ELF-1 (cell line): ENCODE measurements at places on chromosomes 12 and 14.

- no peak for DNase-seq
These were observed 11.5 kb upstream of the IFI27 start for GRCh38 chr14:94099006-94099405.

GRCh38 chr12:132075026-132075713 lies 68.9 kb downstream of the DDX51 start:
- DNase-seq, result no peak

DNA sequence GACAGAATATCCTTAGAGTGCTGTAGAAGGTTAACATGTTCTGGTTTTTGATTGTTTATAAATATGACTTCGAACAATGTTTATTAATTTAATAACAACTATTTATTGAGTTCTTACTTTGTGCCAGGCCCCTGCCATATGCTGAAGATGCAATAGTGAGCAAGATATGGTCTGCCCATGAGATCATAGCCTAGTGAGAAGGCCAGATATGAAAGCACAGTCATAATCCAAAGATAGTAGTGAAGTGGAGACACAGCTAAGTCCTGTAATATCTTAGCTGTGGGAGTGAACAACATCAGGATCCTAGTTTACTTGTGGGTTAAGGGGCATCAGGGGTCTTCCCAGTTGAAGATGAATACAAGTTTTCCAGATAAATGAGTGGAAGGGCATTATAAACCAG lies 189.4 kb upstream of the FBXO33 start:
- no peak for DNase-seq

DNA sequence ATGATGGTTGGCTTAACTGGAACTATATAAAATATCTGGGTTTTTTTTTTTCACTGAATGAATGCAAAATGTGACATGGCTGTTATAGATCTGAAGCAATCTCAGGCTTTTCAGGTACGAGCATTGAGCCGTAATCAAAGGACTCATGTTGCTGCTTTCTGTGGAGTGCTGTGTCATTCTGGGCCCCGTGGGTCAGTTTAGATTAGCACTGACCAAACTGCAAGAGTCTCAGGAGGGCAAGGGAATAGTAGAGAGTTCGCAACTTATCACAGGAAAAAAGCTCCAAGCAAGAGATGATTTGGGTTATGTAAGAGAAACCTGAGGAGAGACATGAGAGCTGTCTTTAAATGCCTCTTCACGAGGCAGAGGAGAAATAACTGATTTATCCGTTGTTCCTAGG lies 59.1 kb downstream of the UBR7 start:
- no peak for DNase-seq

DNA sequence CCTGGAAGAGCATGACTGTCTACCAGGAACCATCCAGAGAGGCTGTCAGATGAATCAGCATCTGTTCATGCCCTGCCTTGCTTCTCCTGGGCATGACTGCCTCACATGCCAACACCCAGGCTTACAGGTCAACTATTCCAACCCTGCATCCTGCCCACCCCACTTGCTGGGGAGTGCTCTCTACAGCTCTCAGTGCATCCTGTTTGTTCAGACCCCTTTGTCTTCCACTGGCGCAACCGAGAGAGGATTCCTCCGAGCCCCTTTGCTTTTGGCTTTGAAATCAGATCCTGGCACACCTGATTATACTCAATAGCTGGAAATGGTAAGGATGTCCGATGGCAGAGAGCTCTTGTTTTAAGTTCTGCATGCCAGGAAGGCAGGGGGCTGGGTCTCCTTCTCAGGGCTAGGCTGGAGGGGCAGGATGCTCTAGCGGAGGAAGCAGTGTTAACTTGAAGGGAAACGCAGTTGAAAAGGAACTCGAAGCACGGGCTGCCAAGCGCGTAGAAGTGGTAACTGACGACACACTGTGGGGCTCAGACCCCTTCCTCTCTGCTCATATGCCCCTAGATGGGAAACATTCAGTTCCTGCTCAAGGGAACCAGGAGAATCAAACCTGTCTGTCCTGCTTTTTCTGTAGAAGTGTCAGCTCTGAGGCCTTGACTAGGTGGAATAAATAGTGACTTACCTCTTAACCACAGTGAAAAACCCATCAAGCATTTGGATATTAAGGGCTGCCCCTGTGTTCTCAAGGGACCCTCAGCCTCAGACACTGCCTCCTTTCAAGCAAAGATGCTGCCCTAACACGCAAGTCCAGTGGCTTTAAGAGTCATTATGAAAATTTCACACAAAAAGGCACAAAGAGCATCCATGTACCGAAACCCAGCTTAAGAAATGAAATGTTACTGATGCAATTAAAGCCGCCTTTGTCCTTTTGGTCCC lies 297.5 kb downstream of the ZFP36L1 start:
- no peak for DNase-seq
